ENCODE measurements at places on chromosomes 12 and 14.

GRCh38 chr14:101358320-101359125, 202.8 kb upstream of the DIO3 start:
- DNase-seq, result no peak

GRCh38 chr12:20695232-20695631, at the start of gene SLCO1C1:
TSS of gene SLCO1C1 (plus strand) at chr12:20695332. CDS start at chr12:20699577, 4,245 bp downstream.
- DNase-seq, result no peak

DNA sequence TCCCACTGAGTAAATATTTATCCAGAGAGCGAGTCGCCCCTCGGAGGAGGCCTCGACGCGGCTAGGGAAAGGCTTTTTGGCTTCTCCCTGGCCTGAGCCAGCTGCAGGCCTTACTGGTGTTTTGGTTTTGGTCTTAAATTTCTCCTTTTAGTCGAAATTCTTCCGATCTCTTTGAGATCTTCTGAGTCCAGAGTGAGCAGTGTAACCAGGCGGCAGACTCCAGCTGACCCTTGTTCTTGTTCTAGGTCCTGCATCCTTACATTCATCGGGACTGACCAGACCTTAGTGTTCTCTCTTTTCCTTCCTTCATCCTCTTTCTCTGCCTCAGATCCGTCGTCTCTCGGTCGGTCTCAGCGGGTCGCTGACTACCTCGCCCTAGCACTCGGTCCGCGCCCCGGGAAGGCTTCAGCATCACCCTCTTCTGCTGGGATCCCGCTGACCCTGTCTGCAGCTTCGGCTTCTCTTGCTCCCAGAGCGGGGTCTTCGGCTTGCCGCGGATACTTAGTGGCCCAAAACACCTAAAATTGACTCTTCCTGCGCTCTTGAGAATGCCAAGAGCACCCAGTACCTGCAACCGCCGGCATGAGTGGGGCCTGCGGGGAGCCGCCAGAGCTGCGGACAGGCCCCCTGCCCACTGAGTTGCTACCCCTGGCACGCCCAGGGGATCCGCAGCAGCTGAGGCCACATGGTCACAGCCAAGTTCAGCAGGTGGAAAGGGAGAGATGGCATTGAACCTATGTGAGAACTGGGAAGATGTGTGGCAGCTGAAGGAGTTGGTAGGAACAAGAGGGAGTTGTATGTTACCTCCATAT, 2.4 kb upstream of the PAX9 start:
- no peak for DNase-seq

DNA sequence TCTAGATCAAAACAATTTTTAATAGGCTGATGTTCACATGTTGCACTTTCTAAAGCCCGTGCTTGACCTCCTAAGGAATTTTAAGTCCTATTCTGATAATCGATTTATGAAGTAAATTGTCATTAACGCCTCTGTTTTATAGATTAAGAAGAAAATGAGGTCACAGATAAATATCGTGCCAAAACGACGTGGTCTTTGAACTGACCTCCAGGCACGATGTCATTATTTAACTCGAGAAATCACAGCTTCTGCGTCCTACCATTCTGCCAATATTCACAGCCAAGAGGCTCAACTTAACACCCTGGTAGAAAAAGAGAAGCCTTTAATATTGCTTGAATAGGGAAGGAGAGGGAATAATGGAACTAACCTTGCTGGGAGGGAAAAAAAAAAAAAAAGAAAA, 888 bp upstream of the EEA1 start:
- no peak for DNase-seq

DNA sequence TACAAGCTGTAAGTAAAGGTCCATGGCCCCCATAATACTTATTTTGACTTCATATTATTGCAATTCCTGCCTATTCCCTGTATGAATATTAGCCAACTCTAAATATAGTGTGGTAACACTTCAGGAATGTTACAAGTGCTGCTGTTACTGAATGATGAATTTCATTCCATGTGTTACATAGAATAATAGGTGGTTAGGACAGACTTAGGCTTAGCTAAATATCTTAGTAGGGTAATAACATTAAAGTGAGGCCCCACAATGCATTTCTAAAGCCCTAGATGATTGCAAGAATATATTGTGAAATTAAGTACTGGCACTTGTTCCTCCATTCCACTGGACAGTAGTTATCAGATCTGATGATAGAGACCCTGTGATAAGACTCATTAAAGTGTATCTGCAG, 182.7 kb downstream of the PCNX1 start:
- no peak for DNase-seq

- no peak for DNase-seq
Observed at GRCh38 chr12:58914457-58914856, 5.8 kb downstream of the LRIG3 start.

- DNase-seq, result no peak
Observed at GRCh38 chr14:24167469-24168114, 4.3 kb upstream of the REC8 start.

DNA sequence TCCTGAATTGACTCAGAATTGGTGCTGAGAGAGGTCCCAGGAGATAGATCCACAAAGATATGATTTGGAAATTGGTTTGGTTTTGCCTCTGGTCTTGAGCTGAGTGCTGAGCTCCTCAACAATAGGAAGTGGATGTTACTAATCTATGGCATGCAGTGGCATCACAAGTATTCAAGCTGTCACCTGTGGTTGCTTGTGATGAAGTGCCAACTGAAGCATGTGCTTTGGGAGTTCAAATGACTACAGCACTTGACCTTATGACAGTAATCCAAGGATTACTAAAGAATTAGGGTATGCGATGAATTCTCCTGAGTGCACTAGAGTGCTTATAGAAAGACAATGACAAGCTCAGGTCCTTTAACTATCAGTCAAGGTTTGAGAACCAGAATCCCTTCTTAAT, 406.2 kb downstream of the NOVA1 start:
- no peak for DNase-seq

GRCh38 chr14:101498526-101498860, 62.8 kb upstream of the DIO3 start:
- no peak for DNase-seq

- no peak for DNase-seq
Observed at GRCh38 chr14:24432259-24433131, 2.7 kb downstream of the KHNYN start.

All from stimulated activated CD4-positive, alpha-beta T cell treated with anti-CD3 and anti-CD28 coated beads, Interleukin-15, amount 100 ng/mL, for 1 hour (primary cell).